ENCODE measurements at places on chromosomes 7 and 10.

GRCh38 chr7:155108144-155108901, 38.2 kb downstream of the HTR5A start:
- no peak for DNase-seq

GRCh38 chr10:51080311-51081006, 6.2 kb downstream of the PRKG1 start:
- no peak for DNase-seq

GRCh38 chr10:48792687-48793096, 108.0 kb downstream of the WDFY4 start:
- DNase-seq: no peak

DNA sequence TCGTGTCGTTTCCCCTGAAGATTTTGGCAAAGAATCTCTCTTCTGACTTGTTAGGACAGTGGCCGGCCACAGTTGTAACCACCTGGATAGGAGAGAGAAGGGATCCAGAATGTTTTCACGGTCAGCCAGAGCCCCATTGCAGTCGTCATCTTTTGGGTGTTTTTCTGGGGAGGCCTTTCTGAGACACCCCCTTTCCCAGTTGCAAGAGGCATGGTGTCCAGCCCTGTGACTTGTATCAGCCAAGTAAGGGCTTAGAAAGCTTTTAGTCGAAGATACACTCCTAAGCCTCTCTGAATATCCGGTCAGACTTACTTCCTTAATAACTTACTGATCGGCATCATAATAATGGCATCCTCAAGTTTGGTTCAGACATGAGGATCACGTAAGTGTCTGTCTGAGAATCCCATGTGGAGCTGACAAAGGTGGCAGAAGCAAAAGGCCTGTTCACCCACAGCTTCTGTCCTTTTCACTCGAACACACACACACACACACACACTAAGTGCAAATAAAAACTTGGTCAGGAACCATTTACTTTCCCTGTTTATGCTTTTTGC, 435.7 kb upstream of the GALNT17 start:
- DNase-seq: no peak

- DNase-seq: no peak
Observed at GRCh38 chr7:89987665-89988064, 166.6 kb upstream of the STEAP1 start.

DNA sequence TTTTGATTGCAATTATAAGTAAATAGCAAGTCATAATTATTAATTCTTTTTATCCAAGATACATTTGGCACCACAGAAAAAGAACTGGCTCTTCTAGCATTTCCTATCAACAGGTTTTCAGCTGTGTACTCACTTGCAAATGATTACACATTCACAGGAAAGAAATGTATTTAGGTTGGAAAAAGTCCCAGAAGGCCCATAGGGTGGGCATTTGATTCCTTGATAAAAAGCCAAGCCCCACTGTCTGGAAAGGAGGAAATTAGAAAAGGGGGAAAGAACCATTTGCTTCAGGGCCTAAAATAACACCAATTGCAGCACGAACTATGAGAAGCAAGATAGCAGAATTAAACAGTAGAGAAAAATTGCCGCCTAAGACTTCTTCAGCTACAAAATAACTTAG, 80.8 kb upstream of the COL1A2 start:
- DNase-seq: no peak

- DNase-seq: no peak
Observed at GRCh38 chr7:125927556-125927955, 997.9 kb upstream of the POT1 start.

GRCh38 chr7:66277492-66277891, 72.4 kb downstream of the TPST1 start:
- no peak for DNase-seq

DNA sequence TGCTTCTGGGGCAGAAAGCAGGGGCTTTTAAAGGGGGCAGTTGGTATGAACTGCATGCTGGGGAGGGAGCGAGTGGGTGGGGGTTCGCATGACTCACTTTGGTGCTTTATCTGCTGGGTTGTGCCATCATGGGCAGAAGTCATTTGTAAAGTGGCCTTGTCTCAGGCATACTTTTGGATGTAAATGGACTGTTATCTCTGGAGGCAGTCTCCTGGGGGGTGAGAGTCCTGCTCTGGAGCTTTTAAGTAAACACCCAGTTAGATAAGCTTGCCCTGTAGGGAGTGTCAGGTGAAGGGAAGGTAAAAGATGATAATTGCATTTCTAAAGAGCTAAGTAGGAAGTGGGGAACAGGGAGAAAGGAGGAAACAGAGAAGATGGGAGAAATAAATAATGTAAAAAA, 1.6 kb upstream of the GSTO1 start:
- DNase-seq: no peak

DNA sequence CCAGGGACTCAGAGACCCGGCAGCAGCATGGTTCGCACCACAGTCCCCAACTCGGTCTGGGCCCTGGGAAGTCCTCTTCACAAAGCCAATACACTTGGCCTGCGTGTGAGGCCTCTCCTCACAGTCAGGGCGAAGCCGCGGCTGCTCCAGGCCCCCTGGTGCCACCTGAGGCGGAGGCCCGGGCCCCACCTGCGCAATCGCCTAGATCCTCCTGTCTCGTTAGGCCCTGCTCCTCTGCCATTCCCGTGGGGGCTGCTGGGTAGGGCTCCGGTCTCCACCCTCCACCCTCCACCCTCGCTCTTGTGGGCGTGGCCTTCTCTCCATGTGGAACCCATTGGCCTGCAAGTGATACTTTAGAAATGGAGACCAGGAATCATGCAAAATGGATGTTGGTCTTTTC, 553.3 kb downstream of the INHBA start:
- DNase-seq: no peak

GRCh38 chr10:35006836-35007235, 83.3 kb downstream of the CUL2 start:
- no peak for DNase-seq

DNA sequence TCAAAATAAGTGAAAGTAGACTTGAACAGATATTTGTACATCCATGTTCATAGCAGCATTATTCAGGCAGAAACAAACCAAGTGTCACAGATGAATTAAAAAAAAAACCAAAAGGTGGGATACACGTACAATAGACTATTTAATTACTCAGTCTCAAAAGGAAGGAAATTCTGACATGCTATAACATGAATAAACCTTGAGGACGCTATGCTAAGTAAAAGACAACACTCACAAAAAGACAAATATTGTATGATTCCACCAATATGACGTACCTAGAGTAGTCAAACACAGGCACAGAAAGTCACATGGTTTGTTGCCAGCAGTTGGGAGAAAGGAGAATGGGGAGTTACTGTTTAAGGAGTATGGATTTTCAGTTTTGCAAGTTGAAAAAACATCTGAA, 18.0 kb upstream of the CFAP70 start:
- DNase-seq: no peak

- DNase-seq: no peak
Observed at GRCh38 chr7:148963583-148964482, 64.5 kb downstream of the PDIA4 start.

GRCh38 chr10:71427246-71427645, 30.5 kb downstream of the CDH23 start:
- no peak for DNase-seq

GRCh38 chr10:90592638-90593302, 265.1 kb downstream of the HTR7 start:
- no peak for DNase-seq

DNA sequence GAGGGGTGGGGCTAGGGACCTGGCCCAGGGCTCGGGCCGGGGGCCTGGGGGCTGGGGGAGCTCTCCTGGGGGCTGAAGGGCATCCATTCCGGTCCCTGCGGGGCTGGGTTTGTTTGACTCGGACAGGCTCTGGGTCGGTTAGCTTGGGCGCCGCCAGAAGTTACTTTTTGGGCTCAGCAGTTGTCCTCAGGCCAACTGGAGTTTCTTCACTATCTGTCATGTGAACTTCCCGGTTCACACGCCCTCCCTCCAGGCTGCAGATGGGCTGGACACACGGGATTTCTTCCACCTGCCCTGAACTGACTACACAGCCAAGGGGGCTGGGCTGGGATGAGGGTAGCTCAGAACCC, 3.8 kb downstream of the SLC4A2 start:
- no peak for DNase-seq

GRCh38 chr10:88962336-88962735, 9.8 kb upstream of the ACTA2 start:
- DNase-seq: no peak

- DNase-seq: no peak
Observed at GRCh38 chr7:149385195-149385950, 75.5 kb downstream of the ZNF777 start.

DNA sequence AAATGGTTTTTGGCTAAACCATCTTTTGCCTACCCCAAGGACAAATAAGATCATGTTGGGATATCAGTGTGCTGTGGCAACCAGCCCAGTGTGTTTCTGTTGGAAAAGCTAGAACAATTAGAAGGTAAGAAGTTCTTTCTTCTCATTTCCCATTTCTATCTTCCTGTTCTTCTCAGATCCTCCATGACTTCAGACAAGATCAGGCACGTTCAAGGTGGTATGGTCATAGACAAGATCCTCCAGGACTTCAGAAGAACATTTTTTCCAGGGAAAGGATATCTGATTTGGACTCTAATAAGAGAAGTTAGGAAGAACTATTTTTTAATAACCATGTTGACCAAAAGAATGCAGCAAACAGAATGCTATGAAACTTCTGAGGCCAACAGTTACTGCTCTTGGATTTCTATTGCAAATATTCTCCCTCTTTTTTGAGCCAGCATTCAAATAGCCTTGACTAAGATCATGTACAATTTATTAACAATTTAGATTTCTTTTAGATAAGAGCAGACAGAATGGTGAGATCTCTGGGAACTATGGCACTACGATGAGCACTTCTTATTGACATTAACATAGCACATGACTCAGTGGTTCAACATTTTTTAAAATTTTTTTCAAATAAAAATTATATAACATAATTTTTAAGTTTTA, 15.9 kb downstream of the HYCC1 start:
- DNase-seq: no peak

DNA sequence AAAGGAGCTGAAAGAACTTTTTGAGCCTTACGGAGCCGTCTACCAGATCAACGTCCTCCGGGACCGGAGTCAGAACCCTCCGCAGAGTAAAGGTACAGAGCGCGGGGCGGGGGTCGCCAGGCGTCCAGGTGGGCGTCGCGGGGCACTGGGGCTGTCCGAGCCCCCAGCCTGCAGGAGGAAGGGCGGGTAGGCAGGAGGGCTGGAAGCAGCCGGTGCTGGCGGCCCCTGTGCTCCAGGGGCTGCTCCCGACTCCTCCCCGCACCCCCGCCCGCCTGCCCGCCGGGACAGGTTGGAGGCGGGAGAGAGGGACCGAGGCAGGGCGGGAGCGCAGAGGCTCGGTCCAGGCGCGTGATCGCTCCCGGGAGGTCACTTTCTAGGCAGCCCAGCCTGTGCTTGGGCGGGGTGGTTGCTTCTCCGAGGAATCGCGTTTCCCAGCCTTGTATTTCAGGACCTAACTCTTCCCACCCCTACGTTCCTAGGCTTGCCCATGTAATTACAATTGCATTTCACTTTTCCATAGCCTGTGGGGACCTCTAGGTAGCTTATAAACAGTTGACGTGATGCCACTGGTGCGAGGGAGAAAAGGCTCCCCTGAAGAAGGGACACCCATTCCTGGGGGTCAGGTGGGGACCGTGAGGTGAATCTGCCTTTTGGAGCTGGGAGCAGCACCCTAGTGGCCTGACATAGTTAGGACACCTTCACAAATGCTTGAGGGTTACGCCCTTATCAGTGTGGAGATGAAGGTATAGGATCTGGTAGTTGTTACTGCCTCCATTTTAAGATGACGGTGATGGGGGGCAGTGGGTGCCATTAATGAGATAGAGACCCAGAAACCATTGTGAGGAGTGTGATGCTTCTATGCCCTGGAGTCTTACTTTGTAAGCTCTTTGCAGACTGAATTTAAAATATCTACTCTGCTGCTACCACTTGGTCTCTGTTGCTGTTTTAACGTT, 148.2 kb downstream of the CELF2 start:
- DNase-seq: peak; percentile 41

- no peak for DNase-seq
Observed at GRCh38 chr10:72009051-72009424, 44.8 kb downstream of the CHST3 start.

DNA sequence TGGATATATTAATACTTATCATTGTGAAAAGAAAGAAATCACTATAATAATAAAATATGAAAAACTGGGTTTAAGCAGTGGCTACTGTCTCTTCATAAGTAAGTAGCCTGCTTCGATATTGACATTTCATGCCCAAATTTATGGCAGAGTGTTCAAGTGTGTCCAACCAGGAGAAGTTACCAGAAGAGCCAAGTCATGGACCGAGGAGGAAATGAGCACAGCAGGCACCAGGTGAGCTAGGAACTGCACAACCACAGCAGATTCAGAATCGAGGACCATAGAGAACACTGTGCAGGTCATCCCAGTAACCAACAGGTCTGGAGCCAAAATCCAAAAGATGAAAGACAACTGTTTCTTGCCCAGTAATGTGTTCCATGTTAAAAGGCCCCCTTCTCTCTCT, 79.9 kb upstream of the ABCB5 start:
- DNase-seq: no peak

DNA sequence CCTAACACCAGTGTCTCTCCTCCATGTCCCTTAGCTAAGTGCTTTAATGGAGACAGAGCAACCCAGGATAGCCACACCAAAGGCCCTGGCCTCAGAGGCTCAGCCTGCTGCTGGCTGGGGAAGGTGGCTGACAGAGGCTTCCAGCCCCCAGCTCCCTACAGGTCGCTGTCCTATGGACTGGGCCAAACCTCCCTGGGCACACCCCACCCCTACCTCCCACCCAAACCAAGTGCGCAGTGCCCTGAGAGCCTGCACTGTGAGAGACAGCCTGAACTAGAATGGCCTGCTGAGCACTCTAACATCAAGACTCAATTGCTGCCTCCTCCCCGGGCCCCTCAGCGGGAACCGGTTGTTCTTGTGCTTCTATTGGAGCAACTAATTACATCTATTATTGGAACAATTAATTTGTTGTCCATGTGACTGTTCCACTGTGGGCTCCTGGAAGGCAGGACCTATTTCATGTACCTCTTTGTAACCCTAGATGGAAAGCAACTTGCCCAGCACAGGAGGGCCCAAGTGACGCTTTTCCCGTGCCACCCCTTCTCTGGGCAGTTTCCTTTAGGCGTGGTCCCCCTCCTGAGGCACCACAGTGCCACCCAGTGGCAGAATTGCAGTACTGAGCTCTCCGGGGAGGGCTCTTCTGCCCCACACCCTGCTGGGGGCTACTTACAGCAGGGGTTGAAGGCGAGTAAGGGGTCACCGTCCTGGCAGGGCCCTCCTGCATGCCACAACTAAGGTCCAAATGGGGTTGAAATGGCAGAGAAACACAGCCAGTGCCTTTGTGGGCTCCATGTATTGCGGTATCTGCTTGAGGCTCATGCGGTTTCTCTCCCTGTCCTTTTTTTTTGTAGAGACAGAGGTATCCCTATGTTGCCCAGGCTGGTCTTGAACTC, 63.7 kb upstream of the WAPL start:
- peak; percentile 40 for DNase-seq
